Astrocyte of the spinal cord (primary cell): ENCODE measurements at places on chromosomes 7 and 10.

- DNase-seq: no peak
Measured at GRCh38 chr10:94673614-94674321, 9.8 kb upstream of the CYP2C18 start.

DNA sequence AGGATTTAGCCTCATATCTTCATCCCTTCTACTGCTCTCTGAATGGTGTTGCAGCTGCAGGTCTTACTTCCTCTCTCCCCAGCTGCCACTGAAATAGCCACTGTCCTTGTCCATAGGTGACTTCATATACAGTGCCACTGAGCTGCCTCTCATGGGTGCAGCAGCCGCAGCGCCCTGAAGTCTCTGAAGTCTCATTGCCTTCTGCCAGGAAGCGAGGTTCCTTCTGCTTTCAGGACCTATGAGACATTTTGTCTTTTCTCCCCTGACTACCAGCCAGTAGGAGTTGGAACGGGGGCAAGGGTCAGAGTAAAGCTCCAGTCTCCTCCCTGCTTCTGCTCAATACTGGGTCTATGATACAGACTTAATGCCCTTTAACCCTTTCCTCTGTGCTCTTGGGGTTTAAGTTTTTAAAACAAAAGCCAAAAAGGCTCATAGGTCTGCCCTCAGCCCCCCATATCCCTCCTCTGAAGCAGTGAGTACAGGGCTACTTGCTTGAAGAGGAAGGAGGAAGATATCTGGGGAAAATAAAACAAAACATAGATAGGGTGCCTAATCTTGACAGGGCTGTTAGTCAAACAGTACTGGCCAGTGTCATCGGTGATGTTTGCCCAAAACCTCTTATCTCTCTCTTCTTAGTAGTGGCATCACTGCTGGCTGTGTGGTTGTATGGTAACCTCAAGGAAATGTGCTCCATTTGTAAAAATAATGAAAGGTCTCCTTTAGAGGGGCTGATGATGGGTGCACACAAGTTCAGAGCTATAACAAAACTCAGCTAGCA lies 7.1 kb downstream of the PLCE1 start:
- no peak for DNase-seq

- DNase-seq: peak; percentile 51
Measured at GRCh38 chr7:114791771-114792170, 130.1 kb upstream of the MDFIC start.

- no peak for DNase-seq
Measured at GRCh38 chr7:4437916-4438315, 244.2 kb upstream of the FOXK1 start.

- no peak for DNase-seq
Measured at GRCh38 chr10:131200856-131201470, 110.6 kb downstream of the TCERG1L start.

- DNase-seq: peak; percentile 35
Measured at GRCh38 chr7:75624134-75624832, 114.5 kb downstream of the HIP1 start.

DNA sequence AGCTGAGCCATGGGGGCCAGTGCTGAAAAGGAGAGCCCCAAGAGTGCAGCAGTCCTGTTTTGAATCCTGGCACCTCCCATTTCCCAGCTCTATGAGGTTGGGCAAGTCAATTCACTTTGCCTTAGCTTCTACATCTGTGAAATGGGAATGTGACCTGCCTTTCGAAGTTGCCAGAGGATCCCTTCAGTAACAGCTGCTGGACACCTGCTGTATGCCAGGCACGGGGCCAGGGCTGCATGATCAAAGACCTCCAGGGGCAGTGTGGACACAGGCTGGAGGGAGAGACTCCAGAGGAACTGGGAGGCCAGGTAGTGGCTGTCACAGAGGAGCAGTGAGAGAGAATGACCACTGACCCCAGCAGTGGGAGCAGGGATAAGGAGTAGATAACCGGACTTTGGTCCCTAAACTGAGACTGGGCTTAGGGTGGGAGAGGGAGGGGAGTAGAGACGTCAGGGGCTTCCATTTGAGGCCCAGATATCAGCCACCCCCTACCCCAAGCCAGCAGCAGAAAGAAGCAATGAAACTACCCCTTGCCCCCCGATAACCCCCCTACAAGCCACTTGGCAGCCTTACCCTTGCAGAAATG lies 45.2 kb downstream of the SRRM3 start:
- no peak for DNase-seq

DNA sequence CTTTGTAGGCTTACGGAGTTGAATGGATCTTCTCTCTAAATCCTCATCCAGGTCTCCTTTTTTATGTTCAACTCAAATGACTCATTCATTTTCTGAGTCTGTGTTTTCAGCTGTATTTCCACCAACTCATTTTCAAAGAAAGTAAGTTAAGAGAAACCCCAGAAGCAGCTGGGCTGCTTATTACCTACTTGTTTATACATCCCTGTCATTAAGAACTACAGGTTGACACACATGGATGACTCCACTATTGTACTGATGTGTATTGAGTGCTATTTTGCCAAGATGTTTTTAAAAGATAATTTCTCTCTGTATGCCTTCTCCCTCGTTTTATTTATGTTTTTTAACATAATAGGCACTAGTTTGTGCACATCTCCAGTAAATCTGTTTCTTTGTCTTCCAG lies 41.9 kb downstream of the DGKI start:
- DNase-seq: peak; percentile 17

GRCh38 chr10:27819781-27820531 lies 74.3 kb upstream of the MKX start:
- DNase-seq: peak; percentile 67

DNA sequence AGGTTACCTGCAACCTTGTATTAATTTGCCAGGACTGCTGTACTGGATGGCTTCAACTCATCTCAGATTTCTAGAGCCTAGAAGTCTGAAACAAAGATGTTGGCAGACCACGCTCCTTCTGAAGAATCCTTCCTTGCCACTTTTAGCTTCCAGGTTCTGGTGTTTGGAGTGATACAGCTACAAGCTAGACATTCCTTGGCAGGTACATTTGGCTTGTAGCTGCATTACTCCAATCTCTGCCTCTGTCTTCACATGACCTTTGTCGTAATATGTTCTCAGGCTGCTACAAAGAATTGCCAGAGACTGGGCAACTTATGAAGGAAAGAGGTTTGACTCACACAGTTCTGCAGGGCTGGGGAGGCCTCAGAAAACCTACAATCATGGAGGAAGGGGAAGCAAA lies 146.3 kb downstream of the GALNT17 start:
- no peak for DNase-seq

DNA sequence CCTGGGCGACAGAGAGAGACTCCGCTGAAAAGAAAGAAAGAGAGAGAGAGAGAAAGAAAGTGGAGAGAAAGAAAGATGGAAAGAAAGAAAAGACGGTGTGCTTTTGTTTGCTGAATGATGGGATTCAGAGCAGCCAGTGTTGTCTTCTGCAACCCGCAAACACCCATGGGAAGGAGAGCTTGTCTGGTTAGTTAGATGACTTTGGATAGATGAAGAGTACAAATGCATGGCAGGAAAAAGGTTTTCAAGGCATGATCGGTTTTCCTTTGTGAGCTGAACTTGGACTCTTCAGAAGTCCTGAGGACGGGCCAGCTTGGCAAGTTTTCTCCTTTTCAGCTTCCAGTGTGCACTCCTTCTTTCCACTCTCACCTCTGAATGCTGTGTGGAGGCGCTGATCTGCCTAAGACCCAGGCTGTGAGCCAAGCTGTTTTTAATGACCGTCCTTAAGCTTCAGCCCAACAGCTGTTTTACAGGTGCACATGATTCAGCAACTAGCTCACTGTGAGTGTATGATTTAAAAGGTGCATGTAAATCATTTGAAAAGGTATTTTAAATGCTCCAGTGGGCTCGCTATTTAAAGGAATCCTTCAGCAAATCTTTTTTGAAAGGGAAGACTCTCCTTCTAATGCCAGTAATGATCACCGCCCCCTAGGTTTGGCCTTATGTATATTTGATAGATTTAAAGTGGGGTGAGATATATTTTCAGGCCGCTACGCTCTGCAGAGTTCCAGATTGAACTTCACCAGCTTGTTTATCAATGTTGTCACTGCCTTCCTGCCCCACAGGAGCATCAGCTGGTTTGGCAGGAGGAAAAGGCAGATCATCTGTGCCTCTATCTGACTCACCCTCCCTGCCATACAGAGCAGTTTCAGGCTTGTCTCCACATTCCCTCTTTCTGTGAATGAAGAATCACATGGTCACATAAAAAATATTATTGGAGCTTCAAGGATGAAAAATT lies 115.0 kb downstream of the PLXDC2 start:
- DNase-seq: peak; percentile 65

DNA sequence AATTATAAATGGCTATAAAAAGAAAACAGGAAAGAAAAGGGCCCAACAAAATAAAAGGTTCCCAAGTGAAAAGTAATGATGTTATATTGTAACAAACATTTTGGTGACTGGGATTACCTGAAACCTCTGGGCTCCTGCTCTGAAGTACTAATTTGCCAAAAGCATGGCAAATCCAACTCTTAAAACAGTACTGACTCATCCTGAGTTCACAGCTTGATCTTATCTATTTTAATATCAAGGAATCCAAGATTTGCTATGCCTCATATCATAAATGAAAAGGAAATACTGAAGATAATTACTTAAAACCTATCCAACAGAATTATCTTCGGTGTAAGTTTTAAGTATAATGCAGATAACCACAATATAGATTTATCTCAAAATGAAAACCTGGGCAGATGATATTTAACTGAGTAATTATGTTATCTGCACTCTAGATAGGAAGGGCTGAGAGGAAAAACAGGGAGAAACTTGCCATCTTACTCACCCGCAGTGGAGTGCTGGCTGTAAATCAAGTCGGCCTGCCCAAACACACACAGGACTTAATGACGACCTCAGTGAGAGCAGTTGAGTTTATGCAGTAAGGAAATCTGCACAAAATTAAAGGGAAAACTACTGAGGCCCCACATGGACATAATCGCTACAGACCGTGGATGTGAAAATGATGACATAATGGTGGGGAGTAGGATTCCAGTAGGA lies 48.4 kb downstream of the MPP7 start:
- peak; percentile 62 for DNase-seq
